ENCODE measurements at places on chromosomes 1 and 21.

- no peak for DNase-seq
Measured at GRCh38 chr1:162089748-162090147, 20.3 kb downstream of the NOS1AP start.

- no peak for DNase-seq
Measured at GRCh38 chr21:45985471-45986315, 4.1 kb downstream of the COL6A1 start.

DNA sequence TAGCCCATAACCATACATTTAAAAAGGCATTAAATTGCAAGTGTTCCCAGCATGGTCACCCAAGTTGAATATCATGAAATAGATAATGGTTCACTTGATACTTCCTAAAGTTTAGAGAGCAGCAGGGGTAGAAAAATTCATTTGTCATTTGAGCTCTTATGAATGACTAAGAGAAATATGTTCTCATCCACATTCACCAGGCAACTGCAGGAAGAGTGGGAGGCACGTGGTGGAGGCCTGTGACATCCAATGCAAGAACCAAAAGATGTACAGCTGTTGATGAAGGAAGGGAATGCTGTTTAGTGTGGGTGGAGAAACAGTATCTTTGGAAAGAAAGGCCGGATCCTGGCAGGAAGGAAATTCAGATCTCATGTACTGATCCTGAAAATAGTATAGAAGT, 473.1 kb downstream of the ADGRL2 start:
- DNase-seq = no peak

DNA sequence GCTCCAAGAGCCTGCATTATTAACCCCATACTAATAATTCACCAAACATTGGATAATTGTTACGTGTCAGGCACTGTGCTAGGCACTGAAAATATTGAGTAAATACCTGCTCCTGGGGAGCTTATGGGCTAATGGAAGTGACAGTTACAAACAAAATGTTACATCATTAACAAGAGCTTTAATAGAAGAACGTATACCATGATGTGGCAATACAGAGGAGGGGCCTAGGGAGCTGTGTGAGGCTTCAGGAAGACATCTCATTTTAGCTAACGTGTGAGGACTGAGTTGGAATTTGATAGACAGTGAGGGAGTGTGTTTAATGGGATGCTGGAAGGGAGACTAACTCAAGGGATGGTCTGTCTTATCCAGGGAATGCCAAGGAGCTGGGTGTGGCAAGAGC, 16.5 kb upstream of the TSPAN2 start:
- no peak for DNase-seq

- no peak for DNase-seq
Measured at GRCh38 chr21:20647607-20648006, 350.6 kb upstream of the NCAM2 start.

GRCh38 chr21:21188513-21189195, 190.4 kb downstream of the NCAM2 start:
- DNase-seq = no peak

DNA sequence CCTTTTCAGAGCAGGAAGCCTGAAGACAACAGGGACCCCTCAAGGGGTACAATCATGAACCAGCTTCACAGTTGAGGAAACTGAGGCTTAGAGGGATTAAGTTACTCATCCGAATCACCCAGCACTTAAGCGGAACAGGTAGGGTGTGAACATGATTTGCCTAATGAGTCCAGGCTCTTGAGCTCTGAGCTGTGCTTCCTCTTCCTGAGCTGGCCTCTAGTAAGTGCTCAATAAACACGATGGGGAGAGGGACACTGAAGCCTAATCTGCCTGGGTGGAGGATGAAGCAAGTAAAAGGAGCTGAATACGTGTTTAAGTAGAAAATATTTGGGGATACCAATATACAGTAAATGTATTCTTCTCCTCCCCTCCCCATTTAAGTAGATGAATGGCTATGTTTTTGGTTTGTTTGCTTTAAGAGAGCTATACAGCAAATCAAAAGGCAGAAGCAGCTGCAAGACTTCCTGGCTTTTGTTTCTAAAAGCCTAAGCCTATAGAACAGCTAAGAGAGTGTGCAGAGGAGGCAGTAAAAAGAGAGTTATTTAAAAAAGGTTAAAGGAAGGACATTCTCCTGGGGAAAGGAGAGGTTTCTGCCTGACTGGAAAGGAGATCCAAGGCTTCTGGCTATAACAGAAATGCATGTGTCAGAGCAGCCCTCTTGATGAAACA, 20.5 kb downstream of the STPG1 start:
- no peak for DNase-seq

DNA sequence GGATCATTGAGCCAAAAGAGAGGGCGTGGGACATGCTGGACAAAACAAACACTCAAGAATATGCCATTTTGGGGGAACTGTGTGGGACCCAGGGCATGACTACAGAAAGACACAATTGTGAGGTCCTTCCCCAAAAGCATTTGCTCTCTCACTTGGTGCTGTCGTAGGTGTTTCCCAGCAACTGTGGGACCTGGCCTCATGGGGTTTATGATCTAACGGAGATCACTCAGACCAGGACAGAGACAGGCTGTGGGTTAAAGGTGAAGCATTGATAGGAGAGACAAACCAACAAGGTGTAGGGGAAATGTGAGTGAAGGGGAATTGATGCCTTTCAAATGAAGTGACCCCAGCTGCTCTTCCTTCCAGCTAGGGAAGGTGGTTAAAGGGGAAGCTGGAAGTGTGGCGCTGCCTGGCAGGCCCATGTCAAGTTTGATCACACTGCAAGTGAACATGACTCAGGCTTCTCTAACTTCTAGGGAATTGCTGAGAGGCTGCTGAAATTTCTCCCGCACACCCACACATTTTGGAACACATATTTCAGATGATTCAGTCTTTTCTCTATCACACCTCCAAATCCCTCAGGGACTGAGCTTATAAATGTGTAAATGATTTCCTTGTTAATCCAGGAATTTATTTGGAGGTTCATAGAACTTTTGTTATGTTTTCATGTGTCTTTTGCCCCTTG, 30.2 kb downstream of the TRAF5 start:
- no peak for DNase-seq

- no peak for DNase-seq
Measured at GRCh38 chr1:182368358-182368757, 23.2 kb downstream of the GLUL start.

DNA sequence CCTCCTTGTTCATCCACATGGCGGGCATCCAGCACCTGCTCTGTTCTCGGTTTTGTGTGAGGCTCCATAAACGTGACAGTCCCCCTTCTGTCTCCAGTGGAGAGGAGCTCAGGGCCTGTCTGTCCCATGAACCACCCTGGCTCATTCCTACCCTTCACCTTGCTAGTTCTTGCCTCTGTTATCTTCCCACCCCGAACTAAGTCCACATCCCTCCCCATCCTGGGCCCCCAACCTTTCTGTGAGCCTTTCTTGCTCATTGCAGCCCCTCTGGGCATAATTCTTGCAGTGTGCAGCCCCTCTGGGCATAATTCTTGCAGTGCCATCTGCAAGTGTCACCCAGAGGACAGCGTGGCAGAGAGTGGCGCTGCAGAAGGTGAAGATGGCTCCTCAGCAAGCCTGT, 216.7 kb upstream of the TMEM51 start:
- no peak for DNase-seq

All from testis (tissue), 5 donors.